ENCODE measurements at places on chromosomes 1 and 21. TPM values are rescaled to one million over a fixed set of nuclear protein-coding genes. Genes with fewer than 3 reads are reported as not detected.

Gene CNR2
- total RNA-seq = not detected

Gene NBPF4
- total RNA-seq = not detected

Gene CDC7
- 3.4 TPM for total RNA-seq

Gene PPIH
- total RNA-seq = 30.0 TPM

Gene SPRR2F
- 2.5 TPM for total RNA-seq

Gene KCND3
- total RNA-seq = 8.1 TPM

Gene ILDR2
- 0.25 TPM for total RNA-seq

Gene LAMC1
- 217 TPM for total RNA-seq

Gene HAO2
- total RNA-seq = not detected

Gene PPM1J
- total RNA-seq = 7.9 TPM

Gene CHD5
- 2.0 TPM for total RNA-seq

Gene TNFAIP8L2
- 7.6 TPM for total RNA-seq

Gene PYHIN1
- total RNA-seq = 4.2 TPM

Gene CYP4A22
- total RNA-seq = not detected

Gene ARID1A
- total RNA-seq = 91.6 TPM

Gene ZFP69B
- 1.2 TPM for total RNA-seq

Gene IL19
- not detected for total RNA-seq

Gene TEDDM1
- total RNA-seq = not detected

Gene IFI16
- total RNA-seq = 101 TPM

Gene ENAH
- total RNA-seq = 62.4 TPM

Gene ATPAF1
- 37.1 TPM for total RNA-seq

Gene KRTAP11-1
- not detected for total RNA-seq

Gene CENPL
- 3.7 TPM for total RNA-seq

Gene TFF1
- not detected for total RNA-seq

Gene TCHH
- total RNA-seq = 0.25 TPM

Gene LRRC38
- 2.5 TPM for total RNA-seq

Gene OPRD1
- 2.2 TPM for total RNA-seq

Gene ASTN1
- 4.2 TPM for total RNA-seq

Gene COL24A1
- 0.98 TPM for total RNA-seq

Gene DTL
- total RNA-seq = 7.4 TPM

Gene HMCN1
- total RNA-seq = 10.6 TPM

Gene AUNIP
- 1.5 TPM for total RNA-seq

Gene FMO2
- 14.0 TPM for total RNA-seq

Gene COL16A1
- 82.3 TPM for total RNA-seq

Gene IFI44L
- 1.7 TPM for total RNA-seq

Gene BEND5
- 8.6 TPM for total RNA-seq

Gene COP1
- 72.2 TPM for total RNA-seq

Gene OR2L13
- not detected for total RNA-seq

Gene TOMM40L
- total RNA-seq = 15.0 TPM

Gene GBP7
- not detected for total RNA-seq

Gene TRIM45
- 5.6 TPM for total RNA-seq

Gene ATP6V1G3
- not detected for total RNA-seq

Gene CPLANE2
- total RNA-seq = 1.2 TPM

Gene ADORA1
- 5.2 TPM for total RNA-seq

Gene SEC22B
- total RNA-seq = 19.4 TPM

Gene SMCP
- total RNA-seq = not detected

Gene NMNAT2
- 1.7 TPM for total RNA-seq

Gene EDEM3
- total RNA-seq = 24.1 TPM
